Stimulated activated CD4-positive, alpha-beta T cell treated with anti-CD3 and anti-CD28 coated beads, Interleukin-4, amount 100 ng/mL, for 24 hours (primary cell): ENCODE measurements at places on chromosomes 5 and 9.

GRCh38 chr5:134997015-134997414 is 29.3 kb downstream of the CATSPER3 start:
- no peak for DNase-seq

DNA sequence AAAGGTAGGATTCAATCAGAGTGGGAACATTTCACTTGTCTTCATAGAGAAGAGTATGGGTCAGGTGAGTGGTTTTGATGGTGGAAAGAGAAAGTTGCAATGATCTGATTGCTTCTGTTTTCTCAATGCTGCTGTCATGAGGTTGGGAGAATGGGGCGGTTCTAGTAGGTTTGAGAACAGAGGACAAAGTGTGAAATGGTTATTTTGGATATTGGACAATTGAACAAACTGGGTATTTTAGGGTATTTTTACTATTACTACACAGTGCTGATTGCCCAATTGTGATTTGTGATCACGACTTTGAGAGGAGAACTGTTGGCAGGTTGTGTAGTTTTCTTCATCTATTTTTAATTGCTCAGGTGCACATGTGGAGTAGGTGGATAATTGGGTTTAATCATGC is 60.2 kb downstream of the COMMD10 start:
- no peak for DNase-seq

- DNase-seq: no peak
These were observed 333.2 kb upstream of the RFX3 start for GRCh38 chr9:3858961-3859360.

- no peak for DNase-seq
These were observed 17.5 kb downstream of the ARL15 start for GRCh38 chr5:54292866-54293265.

DNA sequence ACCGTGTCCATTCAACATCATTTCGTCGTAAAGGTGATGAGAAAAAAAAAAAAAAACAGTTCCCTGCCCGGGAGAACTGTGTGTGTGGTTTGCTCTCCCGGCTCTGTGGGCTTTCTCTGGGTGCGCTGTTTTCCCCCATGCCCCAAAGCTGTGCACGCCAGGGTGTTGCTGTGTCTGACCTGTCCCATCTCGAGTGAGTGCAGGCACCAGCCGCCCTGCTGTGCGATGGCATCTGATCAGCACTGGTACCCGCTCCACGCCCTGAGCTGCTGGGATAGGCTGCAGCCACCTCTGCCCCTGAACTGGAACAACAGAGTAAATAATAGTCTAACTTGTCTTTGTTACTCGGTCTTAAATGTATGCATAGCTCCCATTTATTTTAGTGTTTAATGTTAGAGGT is 33.3 kb downstream of the CEP72 start:
- DNase-seq: no peak

DNA sequence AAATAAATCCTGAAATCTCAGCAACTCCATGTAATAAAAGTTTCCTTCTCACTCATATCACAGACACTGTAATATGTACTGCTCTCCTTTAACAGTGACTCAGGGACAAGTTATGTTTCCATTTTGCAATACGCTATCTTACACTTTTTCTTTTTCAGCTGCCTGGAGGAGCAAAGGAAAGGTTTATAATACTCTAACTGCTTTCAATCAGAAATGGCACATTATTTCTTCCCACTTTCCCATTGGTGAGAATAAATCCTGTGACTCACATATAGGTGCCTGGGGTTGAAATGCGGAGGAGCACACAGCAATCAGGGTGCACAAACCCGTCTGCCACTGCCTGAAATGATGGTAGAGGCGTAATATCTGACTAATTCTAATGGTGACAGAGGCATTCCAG is 186.6 kb downstream of the HINT1 start:
- no peak for DNase-seq

DNA sequence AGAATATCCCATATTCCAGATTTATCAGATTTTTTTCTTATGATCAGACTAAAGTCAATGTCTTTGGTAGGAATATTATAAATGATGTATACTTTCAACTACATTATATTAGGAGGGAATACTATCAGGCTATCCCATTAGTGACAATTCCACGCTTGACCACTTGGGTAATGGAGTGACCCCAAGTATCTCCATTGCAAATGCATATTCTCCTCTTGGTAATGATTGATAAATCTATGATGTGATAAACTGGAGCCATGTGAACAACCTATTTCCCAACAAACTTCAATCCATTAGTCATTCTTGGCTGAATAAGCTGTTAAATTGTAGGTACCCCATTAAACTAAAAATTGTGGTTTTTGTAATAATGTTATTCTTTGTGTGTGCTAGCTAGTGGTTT is 12.2 kb upstream of the MPDZ start:
- no peak for DNase-seq

GRCh38 chr5:80246995-80247729 is 8.7 kb downstream of the SERINC5 start:
- peak; percentile 56 for DNase-seq

- DNase-seq: no peak
These were observed 7.6 kb upstream of the SFXN1 start for GRCh38 chr5:175470781-175471180.

GRCh38 chr9:18122171-18122570 is 351.8 kb upstream of the ADAMTSL1 start:
- DNase-seq: no peak

DNA sequence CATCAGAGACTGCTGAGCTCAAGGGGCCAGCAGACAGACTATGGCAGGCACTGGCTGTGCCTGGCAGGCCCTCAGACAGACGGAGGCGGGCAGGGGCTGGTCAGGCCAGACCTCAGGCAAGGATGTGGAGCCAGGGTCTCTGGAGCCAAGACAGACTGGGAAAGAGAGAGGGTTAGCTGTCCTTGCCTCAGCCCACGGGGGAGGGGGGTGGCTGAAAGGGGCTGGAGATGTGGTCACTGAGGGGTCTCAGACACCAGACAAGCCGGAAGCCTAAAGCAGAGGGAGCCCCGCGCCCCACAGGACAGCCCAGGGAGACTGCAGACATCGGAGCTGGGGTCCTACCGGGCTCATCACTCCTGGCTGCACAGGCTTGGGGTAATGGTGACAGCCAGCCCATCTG is 141.2 kb upstream of the FOXD4L5 start:
- no peak for DNase-seq

DNA sequence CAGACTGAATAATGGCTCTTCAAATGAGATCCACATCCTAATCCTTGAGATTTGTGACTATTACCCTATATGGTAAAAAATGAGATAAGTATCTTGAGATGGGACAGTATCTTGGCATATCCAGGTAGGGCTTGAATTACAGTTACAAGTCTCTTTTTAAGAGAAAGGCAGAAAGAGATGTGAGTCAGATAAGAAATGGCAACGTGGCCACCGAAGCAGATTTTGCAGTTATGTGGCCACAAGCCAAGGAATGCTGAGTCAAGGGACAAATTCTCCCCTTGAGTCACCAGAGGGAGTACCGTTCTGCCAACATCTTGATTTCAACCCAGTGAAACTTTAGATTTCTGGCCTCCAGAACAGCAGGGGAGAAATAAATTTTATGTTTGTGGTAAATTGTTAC is 1983.0 kb upstream of the C9orf72 start:
- DNase-seq: no peak

- no peak for DNase-seq
These were observed 318.8 kb downstream of the PIK3R1 start for GRCh38 chr5:68534131-68534940.

DNA sequence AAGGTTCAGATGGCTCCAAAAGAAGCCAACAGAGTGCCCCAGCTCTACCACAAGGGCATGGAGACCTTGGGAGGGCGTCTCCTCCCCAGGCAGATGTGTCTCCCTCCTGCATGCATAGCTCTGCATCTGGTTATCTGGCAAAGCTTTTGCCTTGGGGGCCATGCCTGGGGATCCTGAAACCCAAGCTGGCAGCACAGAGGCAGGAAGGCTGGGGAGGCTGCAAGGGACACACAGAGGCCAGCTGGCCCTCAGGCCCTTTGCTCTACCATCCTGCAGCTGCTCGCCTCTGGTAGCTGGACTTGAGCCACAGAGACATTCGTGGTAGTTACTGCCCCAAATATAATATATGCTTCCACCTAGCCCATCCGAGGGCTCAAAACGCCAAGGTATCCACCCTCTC is 3.9 kb downstream of the SEPTIN8 start:
- DNase-seq: no peak

GRCh38 chr9:88462191-88462590 is 72.8 kb upstream of the NXNL2 start:
- DNase-seq: no peak

DNA sequence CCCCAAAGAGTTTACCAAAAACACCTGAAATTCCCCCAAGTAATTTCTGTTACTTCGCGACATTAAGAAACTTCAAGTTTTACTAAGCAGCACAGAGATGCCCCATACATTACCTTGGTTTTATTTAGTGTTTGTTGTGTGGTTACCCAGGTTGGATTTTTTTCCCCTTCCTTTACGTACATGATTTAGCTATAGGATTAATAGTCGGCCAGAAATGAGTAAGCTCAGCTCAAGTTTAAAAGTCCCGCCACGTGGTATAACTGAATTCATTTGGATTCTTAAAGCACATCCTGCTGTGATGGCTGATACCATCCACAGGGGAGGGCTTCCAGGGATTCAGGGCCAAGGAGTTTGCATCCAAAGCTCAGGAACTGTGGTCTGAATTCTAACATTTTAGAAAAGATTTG is 75.9 kb downstream of the DAP start:
- DNase-seq: no peak

DNA sequence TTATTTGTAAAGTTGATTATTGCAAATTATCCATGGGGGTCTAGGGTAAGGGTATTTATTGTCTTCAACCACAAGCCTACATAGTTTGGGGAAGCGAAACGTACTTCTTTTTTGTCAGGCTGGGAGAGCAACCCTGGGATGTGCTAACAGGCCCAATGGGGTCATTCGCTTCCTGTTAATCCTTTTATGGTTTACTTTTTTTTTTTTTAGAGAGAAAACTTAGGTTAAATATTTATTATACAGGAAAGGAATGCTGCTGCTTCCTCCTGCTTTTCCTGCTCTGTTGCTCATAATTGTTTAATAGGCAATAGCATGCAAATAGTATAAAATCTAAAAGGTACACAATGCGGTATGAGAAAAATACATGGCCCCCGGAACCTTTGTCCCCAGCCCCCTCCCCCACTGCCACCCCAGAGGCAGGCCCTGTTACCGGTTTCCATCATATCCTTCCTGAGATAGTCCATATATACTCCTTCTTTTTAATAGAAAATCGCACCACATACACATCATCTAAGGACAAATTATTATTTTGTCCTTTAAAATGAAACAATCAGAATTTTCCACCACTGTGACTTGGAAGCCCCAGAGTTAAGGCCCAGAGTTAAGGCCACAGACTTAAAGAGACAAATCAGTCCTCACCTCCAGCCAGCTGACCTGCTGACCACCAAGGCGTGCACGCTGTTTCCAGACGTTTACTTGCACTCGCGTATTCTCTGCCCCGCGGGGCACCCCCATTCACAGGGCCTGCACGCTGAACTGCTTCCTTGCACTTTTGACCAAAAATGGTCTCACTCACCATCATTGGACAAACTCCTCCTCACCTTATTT is 83.9 kb downstream of the NDFIP1 start:
- no peak for DNase-seq

DNA sequence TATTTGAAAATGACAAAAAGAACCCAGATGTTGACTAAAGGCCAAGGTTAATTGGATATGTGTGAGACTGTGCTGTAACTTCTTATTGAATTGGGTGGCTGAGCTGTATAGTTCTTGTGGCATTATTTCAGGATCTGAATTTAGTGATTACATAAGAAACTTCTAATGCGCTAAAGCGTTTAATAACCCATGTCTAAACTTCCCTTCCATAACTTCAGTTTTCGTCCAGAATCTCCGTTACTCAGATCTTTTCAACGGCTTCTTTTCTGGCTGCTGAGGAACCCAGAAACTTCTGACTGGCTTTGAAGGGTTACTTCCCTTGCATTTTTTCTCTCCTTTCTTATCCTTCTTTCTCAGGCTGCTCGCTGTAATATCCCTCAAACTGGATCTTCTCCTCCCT is 28.1 kb upstream of the C9orf72 start:
- DNase-seq: no peak

DNA sequence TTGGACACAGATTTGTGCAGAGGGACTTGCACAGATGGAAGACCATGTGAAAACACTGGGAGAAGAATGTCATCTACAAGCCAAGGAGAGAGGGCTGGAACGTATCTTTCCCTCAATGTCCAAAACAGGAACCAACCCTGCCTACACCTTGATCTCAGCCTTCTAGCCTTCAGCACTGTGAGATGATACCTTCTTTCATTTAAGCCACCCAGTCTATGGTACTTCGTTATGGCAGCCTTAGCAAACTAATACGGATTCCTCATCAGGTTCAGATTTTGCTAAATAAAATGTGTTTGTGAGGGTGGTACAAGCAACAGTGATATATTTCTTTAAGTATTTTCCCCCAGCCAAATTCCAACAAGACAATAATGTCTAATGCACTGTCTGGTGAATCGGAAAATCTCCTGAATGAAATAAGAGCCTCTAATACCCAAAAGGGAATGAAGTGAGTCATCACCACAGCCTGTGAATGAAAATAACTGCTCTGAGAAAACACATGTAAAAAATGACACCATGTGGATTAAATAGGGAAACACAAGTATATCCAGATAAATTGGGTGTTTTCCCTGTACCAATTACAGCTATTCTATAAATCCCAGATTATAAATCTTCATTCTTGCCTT is 182.8 kb upstream of the TARS1 start:
- DNase-seq: no peak

DNA sequence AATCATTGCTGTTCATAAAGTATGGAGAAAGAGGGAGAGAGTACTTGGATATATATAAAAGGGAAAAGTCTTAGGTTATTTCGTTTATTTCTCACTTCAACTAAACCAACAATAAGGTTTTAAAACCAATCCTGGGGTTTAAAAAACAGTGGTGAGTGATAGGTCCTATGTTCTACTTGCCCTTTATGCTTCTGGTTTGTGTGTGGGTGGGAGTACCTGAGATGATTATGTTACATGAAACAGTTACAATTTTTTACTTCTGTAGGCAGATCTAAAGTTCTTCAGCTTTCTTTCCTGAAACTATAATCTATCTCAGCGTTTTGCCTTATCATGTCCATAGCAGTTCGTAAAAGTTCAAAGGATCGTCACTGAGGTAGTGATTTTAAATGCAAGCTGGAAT is 49.2 kb downstream of the STX17 start:
- DNase-seq: no peak

- DNase-seq: no peak
These were observed 483.7 kb upstream of the PIK3R1 start for GRCh38 chr5:67731886-67732285.

- DNase-seq: no peak
These were observed 196.4 kb downstream of the ARHGEF28 start for GRCh38 chr5:73822278-73822988.

GRCh38 chr5:172713113-172713808 is 57.7 kb downstream of the DUSP1 start:
- peak; percentile 73 for DNase-seq

- DNase-seq: no peak
These were observed 55.6 kb upstream of the COL5A1 start for GRCh38 chr9:134585746-134586706.

GRCh38 chr5:129244478-129244877 is 149.9 kb downstream of the ISOC1 start:
- no peak for DNase-seq

GRCh38 chr5:132586063-132586462 is 29.3 kb downstream of the RAD50 start:
- no peak for DNase-seq
